Stimulated activated CD8-positive, alpha-beta memory T cell treated with anti-CD3 and anti-CD28 coated beads, Interleukin-2, amount 100 ng/mL, for 48 hours (primary cell): ENCODE measurements at places on chromosomes 6 and 20.

DNA sequence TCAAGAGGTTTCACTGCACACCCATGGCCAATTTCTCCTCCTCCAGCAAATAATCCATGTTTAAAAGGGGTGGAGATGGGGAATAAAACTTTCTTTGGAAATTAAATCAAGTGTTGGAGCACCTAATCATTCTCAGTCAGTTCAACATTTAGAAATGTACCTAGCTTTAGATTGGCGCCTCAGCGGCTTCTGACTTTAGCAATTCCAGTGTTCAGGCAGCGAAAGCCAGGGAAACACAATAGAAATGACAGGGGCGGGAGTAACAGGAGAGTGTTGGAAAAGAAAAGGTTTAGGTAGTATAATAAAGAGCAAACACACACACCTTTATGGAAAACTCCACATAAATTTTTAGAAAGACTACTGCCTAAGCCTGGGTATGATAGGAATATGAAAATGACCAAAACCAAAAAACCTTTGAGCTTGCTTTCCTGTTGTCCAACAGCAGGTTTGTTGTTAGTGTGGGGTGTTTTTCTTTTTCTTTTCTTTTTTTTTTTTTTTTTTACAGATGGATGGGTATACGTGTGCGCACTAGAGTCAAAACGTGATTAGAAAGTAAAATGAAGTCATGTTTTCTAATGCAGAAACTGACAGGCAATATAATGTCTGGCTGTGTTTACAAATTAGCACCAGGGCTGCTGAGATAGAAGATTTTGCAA, 7.7 kb downstream of the TFAP2A start:
- DNase-seq = no peak

DNA sequence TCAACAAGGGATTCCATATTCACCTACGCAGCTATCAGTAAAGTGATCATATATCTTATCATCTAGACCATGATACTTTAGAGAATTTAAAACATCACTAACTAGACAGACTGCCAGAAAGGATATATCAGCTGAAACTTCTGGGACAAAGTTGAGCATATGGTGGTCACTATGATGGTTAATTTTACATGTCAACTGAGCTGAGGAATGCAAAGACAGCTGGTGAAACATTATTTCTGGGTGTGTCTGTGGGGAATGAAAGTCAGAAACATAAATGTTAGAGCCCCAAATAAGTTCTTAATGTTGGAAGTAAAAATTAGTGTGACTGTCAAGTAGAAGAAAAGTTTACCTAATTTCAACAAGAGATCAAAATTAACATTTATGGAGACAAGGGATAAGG, 440.0 kb upstream of the IRAK1BP1 start:
- DNase-seq = no peak

DNA sequence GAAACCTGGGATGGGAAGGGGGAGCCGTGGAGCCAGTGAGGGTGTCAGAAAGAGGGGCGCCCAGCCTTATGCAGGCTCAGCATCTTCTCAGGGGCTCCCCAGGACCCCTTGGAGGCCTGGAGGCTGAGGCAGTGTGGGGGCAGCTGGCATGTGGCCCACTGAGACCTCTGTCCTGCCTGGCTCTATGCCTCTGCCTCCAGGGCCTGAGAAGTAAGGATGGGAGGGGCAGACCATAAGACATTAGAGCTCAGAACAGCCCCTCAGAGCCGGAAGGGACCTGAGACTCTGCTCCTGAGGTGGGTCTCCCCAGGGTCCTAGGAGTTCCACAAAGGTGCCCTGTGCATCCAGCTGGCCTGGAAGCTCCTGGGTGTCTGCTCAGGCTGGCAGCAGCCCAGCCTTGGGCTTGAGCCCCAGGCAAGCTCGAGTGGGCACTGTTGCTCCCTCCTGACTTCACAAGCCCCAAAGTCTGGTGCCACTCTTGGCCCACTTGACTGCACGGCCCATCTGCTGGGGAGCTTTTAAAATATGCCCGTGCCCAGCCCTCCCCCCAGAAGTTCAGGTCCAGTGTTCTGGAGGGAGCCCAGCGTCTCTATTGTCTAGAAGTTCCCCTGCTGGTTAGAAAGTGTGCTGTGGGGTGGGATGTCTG, 126.8 kb downstream of the GRM4 start:
- DNase-seq = no peak

DNA sequence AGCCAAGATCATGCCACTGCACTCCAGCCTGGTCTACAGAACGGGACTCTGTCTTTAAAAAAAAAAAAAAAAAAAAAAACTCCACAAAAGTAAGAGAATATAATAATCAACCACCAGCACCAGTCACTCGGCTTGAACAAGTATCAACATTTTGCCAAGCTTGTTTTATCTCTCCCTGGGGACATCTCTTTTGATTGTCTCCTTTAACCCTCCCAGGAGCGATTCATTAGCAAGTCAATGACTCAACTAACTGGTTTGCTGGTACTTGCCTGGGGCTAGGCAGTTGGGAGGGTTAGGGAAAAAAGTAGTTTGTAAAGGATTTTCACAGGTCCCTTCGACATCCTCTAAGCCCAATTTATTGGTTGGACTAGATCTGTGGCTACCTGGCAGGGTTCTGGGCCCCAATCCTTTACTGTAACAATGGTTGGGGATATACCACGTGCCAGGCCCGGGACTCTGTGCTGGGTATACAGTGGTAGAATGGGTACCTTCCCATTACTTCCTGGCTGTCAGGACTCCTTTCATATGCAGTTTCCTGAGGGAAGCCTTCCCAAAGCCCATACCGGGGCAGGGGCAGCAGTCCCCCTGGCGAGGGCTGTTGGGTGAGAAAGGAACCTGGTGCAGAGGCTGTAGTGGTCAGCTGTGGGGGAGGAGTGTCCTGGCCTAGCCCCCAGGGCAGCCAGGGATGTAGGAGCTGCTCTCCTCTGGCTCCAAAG, 12.2 kb downstream of the TGIF2 start:
- DNase-seq = no peak

- no peak for DNase-seq
These were observed 25.3 kb downstream of the MDN1 start for GRCh38 chr6:89794324-89794723.

- DNase-seq = no peak
These were observed 17.9 kb upstream of the ARMC12 start for GRCh38 chr6:35718911-35719381.

DNA sequence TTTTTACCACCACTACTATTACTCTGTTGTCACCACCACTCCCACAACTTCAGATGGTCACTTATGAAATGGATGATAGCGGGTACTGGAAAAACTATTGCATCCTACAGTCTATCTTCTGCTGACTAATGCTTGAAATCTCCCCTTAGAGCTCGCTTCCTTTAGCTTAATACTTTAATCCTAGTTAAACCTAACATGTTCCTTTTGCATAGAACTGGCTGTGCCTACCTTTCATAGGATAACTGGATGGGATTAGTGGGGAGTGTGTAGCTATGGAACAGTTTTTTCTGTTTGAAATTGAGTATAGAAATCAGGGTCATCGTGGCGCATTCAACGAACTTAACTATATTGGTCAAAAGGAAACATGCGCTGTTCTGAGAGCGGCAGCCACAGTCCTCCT, 294.7 kb downstream of the FARS2 start:
- DNase-seq = no peak
